ENCODE measurements at places on chromosomes 16 and 17.
A peak's percentile ranks its signal among the peaks of the same experiment; 100 is the strongest.

GRCh38 chr16:14371778-14372431 lies 258.2 kb downstream of the PARN start:
- DNase-seq = no peak
- no peak overlapping the region for H3K4me3 ChIP-seq
- no peak overlapping the region for H3K27ac ChIP-seq
- H3K4me1 ChIP-seq = no peaks in the 10 kb centered on the region

DNA sequence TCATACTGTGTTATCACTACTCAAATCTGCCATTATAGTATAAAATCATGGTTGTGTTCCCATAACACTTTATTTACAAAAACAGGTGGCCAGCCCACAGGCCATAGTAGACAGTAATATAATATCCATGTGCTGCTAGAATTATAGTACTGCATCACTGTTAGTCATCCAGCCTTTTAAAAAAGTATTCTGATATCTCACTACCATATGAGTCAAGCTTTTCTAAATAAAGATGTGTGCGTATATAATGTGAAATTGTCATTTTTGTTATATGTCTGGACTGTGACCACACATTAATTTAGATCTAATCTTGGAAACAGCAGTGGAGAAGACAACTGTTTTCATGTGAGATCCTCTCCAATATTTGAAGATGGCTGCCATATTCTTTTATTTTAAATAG lies 1049.1 kb upstream of the GOT2 start:
- no peaks in the 10 kb centered on the region for H3K27me3 ChIP-seq
- no peak overlapping the region for H3K27ac ChIP-seq
- DNase-seq = no peak
- no peaks in the 10 kb centered on the region for H3K36me3 ChIP-seq

GRCh38 chr16:9061358-9061813 lies 30.1 kb upstream of the HAPSTR1 start:
- no peak overlapping the region for H3K4me3 ChIP-seq
- H3K4me1 ChIP-seq = peaks cover 8% of the 10 kb centered on the region
- H3K36me3 ChIP-seq = no peaks in the 10 kb centered on the region
- H3K27me3 ChIP-seq = no peaks in the 10 kb centered on the region

DNA sequence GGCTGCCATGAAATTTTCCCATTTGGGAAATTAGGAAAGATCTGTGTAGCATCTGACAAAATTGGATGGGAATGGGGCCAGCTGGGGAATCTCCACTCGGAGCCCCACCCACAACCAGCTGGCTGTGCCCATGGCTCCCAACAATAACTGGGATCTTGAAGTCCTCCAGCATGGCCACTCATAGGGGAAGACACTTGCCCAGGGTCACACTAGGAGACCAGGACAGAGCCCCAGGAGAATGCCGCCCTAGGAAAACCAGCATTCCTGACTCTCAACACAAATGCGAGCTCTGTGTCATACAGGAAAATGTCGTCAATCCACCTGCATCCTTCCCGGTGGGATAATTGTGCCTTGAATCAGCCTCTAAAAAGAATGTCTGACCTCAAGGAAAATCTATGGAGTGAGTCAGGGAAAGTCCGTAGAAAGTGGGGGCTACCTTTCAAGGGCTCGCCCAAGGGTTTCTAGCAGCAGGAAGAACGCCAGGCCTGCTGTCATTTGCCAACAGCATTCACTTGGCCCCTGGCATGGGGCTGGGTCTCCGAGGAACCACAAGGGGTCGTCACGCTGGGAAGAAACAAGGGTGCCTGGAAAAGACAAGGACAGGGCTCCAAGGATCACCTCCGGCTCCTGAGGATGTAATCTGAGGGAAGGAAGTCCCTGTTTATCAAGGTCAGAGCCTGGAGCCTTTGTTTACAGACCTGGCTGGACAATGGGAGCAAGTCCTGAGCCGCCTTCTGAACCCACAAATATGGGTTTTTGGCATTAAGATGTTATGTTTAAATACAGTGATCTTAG lies 15.9 kb downstream of the CDH5 start:
- no peak overlapping the region for H3K4me3 ChIP-seq
- H3K27ac ChIP-seq = no peak overlapping the region
- H3K4me1 ChIP-seq = no peaks in the 10 kb centered on the region
- peaks cover 2% of the 10 kb centered on the region for H3K36me3 ChIP-seq

GRCh38 chr16:85845266-85845665 lies 45.8 kb downstream of the COX4I1 start:
- H3K4me1 ChIP-seq = peaks cover 11% of the 10 kb centered on the region
- no peak overlapping the region for H3K4me3 ChIP-seq
- H3K27me3 ChIP-seq = peaks cover 69% of the 10 kb centered on the region
- peaks cover 6% of the 10 kb centered on the region for H3K36me3 ChIP-seq

- H3K36me3 ChIP-seq = no peaks in the 10 kb centered on the region
- H3K4me1 ChIP-seq = peaks cover 2% of the 10 kb centered on the region
- H3K27ac ChIP-seq = no peak overlapping the region
Measured at GRCh38 chr16:2896480-2897010, 13.5 kb downstream of the FLYWCH2 start.

DNA sequence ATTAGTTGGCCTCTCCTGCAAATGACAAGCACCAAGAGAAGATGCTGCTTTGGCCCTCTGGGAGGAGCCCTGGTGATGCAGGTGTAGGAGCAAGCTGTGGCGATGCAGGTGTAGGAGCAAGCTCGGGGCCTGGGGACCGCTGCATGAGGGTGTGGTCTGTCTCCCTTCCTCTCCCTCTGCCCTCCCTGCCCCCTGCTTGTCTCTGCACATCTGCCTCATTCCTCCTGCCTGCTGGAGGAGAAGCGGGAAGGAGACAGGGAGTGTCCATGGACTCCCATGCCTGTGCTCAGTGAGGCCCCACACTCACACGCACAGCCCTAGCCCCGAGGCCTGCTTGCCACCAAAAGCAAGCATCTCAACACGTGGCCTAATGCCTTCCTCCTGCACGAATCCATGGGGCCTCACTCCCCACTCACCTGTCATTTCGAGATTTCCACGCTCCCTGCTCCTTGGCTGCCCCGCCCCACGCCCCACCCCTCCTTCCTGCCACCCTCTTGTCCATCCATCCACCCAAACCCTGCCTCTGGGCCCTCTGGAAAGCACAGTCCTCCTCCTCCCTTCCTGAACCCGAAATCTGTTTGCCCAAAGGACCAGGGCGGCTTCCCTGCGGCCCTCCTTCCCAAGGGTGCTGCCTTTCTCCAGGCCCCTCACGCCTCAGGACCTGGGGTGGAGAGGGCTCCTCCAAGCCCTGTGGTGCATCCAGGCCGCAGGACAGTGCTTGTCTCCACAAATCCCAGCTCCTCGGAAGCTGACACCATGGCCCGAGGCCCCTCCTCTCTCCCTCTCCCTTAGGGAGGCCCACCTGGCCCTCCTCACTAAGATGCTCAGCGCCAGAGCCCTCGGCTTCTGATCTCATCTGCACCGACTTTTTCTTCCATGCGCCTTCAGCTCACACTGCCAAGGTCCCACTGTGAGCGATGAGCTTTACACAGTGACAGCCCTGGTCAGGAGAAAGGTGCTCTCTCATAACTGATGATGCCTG lies 11.8 kb upstream of the ALDH3A1 start:
- H3K4me3 ChIP-seq = no peak overlapping the region
- no peak overlapping the region for H3K27ac ChIP-seq
- H3K27me3 ChIP-seq = peaks cover 46% of the 10 kb centered on the region
- peaks cover 7% of the 10 kb centered on the region for H3K4me1 ChIP-seq
- no peak for DNase-seq

- H3K36me3 ChIP-seq = no peaks in the 10 kb centered on the region
- H3K27ac ChIP-seq = no peak overlapping the region
- no peak overlapping the region for H3K4me3 ChIP-seq
- H3K4me1 ChIP-seq = no peaks in the 10 kb centered on the region
- H3K27me3 ChIP-seq = no peaks in the 10 kb centered on the region
Measured at GRCh38 chr16:6335072-6335471, 997.6 kb upstream of the RBFOX1 start.

DNA sequence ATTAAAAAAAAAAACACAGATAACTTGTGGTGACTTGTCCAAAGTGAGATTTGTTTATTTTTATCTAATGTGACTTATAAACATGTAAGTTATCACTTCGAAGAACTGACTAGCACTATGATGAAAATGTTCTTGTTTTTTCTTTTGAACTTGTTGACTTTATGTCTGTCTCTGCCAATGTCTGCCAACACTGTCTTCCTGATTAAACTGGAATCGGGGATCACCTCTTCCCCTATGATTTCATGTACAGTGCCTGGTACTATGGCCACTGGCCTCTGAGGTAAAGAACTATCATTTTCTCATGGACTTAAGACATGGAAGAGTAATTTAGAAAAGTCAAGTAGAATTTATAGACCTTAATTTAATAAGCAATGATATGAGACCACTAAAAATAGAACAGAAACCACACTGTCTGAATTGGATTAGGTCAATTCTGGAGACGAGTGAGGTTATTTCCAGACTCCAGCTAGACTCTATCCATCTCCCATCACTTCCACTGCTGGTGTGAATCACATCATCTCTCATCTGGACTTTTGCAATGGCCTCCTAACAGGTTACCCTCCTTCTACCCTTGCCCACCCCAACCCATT lies 8.9 kb downstream of the C17orf78 start:
- peaks cover 2% of the 10 kb centered on the region for H3K4me1 ChIP-seq
- no peaks in the 10 kb centered on the region for H3K27me3 ChIP-seq
- H3K27ac ChIP-seq = no peak overlapping the region
- DNase-seq = no peak
- H3K4me3 ChIP-seq = no peak overlapping the region

GRCh38 chr16:85204242-85205010 lies 92.2 kb upstream of the CIBAR2 start:
- DNase-seq = no peak
- H3K4me3 ChIP-seq = no peak overlapping the region
- H3K4me1 ChIP-seq = no peaks in the 10 kb centered on the region
- no peak overlapping the region for H3K27ac ChIP-seq

GRCh38 chr16:88455610-88456355 lies 2.7 kb downstream of the ZFPM1 start:
- no peaks in the 10 kb centered on the region for H3K27me3 ChIP-seq
- peak; percentile 53 for DNase-seq
- peaks cover 24% of the 10 kb centered on the region for H3K4me1 ChIP-seq

GRCh38 chr17:29291163-29291752 lies 2.7 kb downstream of the NUFIP2 start:
- peaks cover 8% of the 10 kb centered on the region for H3K36me3 ChIP-seq
- H3K4me3 ChIP-seq = peak overlapping the region; percentile 84

GRCh38 chr16:24253192-24253591 lies 2.9 kb upstream of the CACNG3 start:
- H3K27me3 ChIP-seq = peaks cover 74% of the 10 kb centered on the region
- H3K27ac ChIP-seq = no peak overlapping the region
- H3K4me1 ChIP-seq = peaks cover 7% of the 10 kb centered on the region
- no peak overlapping the region for H3K4me3 ChIP-seq
- peak; percentile 10 for DNase-seq

DNA sequence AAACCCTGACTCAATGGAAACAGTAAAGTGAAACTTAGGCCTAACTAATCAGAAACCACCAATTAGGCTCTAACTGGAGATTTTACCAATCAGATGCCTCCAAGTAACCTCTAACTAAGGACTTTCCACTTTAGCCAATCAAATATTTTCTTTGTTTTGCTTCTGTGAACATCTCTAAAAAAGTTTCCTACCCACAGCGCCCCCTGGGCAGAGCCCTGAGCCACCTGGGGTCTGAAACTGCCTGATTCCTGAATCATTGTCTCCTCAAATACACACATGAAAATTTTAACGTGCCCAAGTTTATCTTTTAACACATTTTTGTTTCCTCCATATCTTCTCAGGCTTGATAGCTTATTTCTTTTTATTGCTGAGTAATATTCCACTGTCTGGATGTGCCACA lies 19.0 kb downstream of the ADAD2 start:
- H3K27ac ChIP-seq = no peak overlapping the region

DNA sequence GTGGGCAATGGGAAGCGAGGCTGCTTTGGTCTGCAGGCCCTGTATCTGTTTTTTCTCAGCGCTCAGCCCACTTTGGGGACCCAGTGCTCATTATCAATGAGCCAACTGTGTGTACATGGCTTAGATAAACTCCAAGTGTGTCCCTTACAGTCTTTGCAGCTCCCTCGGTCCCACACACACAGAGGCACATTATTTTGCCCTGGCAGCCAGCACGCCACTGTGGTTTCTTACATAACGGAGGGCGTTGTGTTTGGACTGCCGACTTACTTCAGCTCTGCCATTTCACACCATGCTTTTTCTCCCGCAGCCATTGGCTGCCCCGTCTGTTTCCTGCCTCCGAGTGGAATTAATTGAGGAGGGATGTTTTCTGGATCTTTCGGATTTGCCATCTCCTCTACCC lies 56.5 kb upstream of the CLEC18A start:
- no peaks in the 10 kb centered on the region for H3K27me3 ChIP-seq
- peaks cover 2% of the 10 kb centered on the region for H3K36me3 ChIP-seq
- no peak overlapping the region for H3K4me3 ChIP-seq
- H3K27ac ChIP-seq = no peak overlapping the region

DNA sequence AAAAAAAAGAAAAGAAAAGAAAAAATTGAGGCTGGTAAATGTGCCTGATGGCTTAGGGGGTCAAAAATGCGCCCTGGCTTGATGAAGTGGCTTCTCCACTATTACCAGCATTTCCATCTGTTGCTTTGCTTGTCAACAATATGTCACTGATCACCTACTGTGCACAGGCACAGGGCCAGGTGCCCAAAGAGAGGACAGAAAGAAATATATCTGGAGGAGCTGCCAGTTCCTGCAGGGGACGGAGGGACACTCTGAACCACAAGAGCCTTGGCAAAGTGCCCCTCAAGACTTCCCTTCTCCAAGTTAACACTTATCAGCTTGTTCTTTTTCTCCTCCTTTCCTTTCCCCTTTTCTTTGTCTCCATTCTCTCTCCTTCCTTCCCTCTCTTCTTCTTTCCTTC lies 34.7 kb downstream of the GINS3 start:
- no peak for DNase-seq
- peaks cover 22% of the 10 kb centered on the region for H3K4me1 ChIP-seq
- no peak overlapping the region for H3K4me3 ChIP-seq
- peaks cover 10% of the 10 kb centered on the region for H3K27me3 ChIP-seq
- peak overlapping the region; percentile 85 for H3K27ac ChIP-seq

GRCh38 chr16:51040637-51041036 lies 110.4 kb downstream of the SALL1 start:
- no peaks in the 10 kb centered on the region for H3K36me3 ChIP-seq
- no peak for DNase-seq
- H3K27me3 ChIP-seq = peaks cover 46% of the 10 kb centered on the region
- H3K27ac ChIP-seq = no peak overlapping the region
- H3K4me1 ChIP-seq = no peaks in the 10 kb centered on the region
- no peak overlapping the region for H3K4me3 ChIP-seq

- H3K27ac ChIP-seq = no peak overlapping the region
- no peaks in the 10 kb centered on the region for H3K4me1 ChIP-seq
- H3K4me3 ChIP-seq = no peak overlapping the region
Measured at GRCh38 chr17:34351096-34351495, 5.2 kb upstream of the CCL13 start.

DNA sequence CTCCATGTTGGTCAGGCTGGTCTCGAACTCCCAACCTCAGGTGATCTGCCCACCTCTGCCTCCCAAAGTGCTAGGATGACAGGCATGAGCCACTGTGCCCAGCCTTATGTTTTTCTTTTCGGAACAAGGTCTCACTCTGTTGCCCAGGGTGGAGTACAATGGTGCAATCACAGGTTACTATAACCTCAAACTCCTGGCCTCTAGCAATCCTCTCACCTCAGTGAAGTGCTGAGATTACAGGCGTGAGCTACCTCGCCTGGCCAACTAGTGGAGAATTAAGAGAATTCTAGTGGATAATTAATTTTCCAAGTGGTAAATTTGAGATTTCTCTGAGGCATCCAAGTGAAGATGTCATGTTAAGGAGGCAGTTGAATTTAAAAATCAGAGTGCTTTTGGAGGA lies 2.9 kb upstream of the FBXO47 start:
- no peaks in the 10 kb centered on the region for H3K27me3 ChIP-seq
- DNase-seq = no peak
- peak overlapping the region; percentile 49 for H3K27ac ChIP-seq
- H3K36me3 ChIP-seq = no peaks in the 10 kb centered on the region
- H3K4me1 ChIP-seq = peaks cover 12% of the 10 kb centered on the region

GRCh38 chr17:77188084-77189066 lies 47.6 kb downstream of the SEC14L1 start:
- no peak for DNase-seq
- H3K27me3 ChIP-seq = no peaks in the 10 kb centered on the region
- H3K4me3 ChIP-seq = peak overlapping the region; percentile 71
